CD8-positive, alpha-beta memory T cell (primary cell): ENCODE measurements at places on chromosomes 1 and 21. TPM values are rescaled to one million over a fixed set of nuclear protein-coding genes. Genes with fewer than 3 reads are reported as not detected.

DNA sequence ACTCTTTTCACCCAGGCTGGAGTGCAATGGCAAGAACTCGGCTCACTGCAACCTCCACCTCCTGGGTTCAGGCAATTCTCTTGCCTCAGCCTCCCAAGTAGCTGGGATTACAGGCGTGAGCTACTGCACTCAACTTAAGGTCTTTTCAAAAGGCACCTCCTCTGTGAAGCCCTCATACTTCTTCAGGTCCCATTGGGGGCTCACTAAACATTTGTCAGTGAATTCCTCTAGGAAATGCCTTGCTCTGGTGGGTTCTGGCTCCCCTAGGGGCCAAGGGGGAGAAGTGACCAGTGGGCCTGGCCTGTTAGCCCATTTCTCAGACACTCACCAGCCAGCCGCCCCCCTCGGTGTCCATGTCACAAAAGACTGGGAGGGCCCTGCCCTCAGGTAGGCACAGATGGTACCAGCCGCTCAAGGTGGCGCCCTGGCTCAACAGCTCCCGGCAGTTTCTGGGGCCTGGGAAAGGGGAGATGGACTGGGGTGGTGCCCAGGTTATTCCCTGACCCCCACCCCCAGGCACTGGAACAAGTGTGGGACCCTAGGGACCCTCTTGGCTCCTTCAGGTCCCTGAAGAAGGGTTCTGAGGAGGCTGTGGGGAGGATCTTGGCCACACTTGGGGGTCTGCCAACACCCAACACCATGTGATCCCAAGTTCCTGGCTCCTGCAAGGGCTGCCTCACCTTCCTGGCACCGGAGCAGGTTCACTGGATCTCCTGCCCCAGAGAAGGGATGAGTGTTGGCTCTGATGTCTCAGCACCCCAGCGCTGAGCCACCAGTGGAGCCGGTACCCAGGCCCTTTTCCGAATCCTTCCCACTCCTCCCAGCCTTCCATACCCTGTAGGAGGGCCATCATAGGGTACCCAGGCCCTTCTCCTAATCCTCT lies 1.6 kb downstream of the FCN3 start:
- no peaks in the 10 kb centered on the region for H3K36me3 ChIP-seq
- DNase-seq, result no peak
- H3K4me3 ChIP-seq, result no peak overlapping the region
- H3K27me3 ChIP-seq, result no peaks in the 10 kb centered on the region

DNA sequence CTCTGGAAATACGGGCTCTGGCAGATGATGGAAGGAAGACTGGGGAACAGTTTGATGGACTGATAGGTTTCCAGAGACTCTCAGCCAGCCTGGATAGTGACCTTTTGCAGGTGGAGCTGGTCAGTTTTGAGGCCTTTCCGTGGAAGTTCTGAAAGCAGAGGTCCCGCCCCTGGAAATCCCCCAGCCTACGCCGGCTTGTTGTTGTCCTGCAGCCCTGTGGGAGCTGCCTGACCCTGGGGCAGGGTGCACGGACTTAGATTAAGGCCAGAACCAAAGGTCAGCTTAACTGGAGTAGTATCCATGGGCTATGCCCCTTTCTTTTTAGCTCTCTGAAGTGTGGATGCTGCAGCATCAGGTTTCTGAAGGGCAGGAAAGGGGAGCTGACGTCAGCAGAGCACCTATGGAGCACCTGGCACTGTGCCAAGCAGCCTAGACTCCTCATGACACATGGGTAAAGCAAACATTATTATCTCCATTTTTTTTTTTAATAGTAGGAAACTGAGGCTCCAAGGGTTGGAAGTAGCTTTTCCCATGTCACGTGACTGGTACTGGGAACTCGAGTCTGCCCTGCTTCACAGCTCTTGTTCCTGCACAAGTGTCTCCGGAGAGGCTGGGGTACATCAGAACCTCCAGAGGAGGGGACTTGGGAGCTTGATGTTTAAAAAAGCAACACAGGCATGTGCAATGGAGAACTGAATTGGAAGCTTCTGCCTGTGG lies 38.5 kb downstream of the IER5 start:
- H3K27me3 ChIP-seq, result no peaks in the 10 kb centered on the region
- DNase-seq, result no peak
- no peak overlapping the region for H3K27ac ChIP-seq
- no peak overlapping the region for H3K4me3 ChIP-seq

- no peak overlapping the region for H3K27ac ChIP-seq
- no peaks in the 10 kb centered on the region for H3K27me3 ChIP-seq
- H3K36me3 ChIP-seq, result no peaks in the 10 kb centered on the region
- no peaks in the 10 kb centered on the region for H3K4me1 ChIP-seq
These were observed 166.1 kb upstream of the ETV3 start for GRCh38 chr1:157304271-157304670.

DNA sequence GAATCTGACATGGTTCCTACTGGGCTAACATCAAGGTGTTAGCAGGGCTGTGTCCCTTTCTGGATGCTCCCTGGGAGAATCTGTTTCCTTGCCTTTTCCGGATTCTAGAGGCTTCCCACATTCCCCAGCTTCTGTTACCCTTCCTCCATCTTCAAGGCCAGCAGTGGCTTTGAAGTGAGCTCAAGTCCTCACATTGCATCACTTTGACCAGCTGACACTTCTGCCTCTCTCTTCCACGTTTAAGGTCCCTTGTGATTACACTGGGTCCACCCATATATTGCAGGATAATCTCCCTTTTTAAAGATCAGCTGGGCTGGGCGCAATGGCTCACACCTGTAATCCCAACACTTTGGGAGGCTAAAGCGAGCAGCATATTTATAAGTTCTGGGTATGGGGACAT lies 33.1 kb downstream of the CNST start:
- peaks cover 14% of the 10 kb centered on the region for H3K36me3 ChIP-seq
- DNase-seq, result no peak
- H3K4me3 ChIP-seq, result no peak overlapping the region
- H3K27ac ChIP-seq, result no peak overlapping the region
- peaks cover 39% of the 10 kb centered on the region for H3K4me1 ChIP-seq

GRCh38 chr21:33898586-33898985 lies 17.0 kb downstream of the ATP5PO start:
- H3K27me3 ChIP-seq, result no peaks in the 10 kb centered on the region
- peaks cover 12% of the 10 kb centered on the region for H3K4me1 ChIP-seq
- no peak overlapping the region for H3K4me3 ChIP-seq
- H3K36me3 ChIP-seq, result peaks cover 10% of the 10 kb centered on the region

- no peaks in the 10 kb centered on the region for H3K27me3 ChIP-seq
- no peaks in the 10 kb centered on the region for H3K4me1 ChIP-seq
These were observed 47.3 kb upstream of the CASZ1 start for GRCh38 chr1:10843697-10844096.

GRCh38 chr1:40341491-40342380 lies 24.6 kb upstream of the COL9A2 start:
- no peak overlapping the region for H3K4me3 ChIP-seq
- no peak overlapping the region for H3K27ac ChIP-seq
- no peak for DNase-seq
- peaks cover 32% of the 10 kb centered on the region for H3K4me1 ChIP-seq

DNA sequence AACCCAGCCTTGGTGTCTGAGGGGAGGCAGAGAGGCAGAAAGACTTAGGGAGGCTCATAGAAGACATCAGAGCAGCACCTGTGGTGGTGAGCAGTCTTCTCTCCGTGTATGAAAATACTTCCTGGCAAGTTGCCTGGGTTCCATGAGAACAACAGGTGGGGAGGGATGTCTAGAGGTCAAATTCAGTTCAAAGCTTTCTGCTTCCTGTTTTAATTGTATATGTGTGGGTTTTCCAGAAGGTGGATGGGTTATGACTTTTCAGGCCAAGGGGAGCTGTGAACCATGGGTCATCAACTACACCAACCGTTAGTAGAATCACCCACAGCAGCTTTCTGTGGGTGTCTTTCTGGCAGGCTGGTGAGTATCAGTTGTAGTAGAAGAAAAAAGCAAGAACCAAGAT lies 4.1 kb upstream of the FCRL2 start:
- DNase-seq, result no peak
- H3K27ac ChIP-seq, result no peak overlapping the region
- H3K27me3 ChIP-seq, result no peaks in the 10 kb centered on the region

DNA sequence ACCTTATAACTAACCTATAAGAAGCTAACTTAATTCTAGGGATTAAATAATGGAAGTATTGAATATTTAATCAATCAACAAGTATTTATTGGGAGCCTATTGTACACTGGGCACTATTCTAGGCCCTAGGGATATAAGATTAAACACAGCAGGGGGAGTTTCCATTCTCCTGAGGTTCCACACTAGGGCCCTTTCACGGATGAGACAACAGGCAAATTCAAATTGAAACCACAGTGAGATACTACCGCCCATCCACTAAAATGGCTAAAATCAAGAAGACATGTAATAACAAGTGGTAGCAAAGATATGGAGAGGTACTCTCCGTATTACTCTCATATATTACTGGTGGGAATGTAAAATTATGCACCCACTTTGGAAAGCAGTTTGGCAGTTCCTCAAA lies 674.4 kb downstream of the KIF26B start:
- H3K27me3 ChIP-seq, result no peaks in the 10 kb centered on the region
- DNase-seq, result no peak
- H3K4me3 ChIP-seq, result no peak overlapping the region
- no peaks in the 10 kb centered on the region for H3K36me3 ChIP-seq
- no peak overlapping the region for H3K27ac ChIP-seq

GRCh38 chr21:21737186-21737585 lies 739.0 kb downstream of the NCAM2 start:
- H3K27me3 ChIP-seq, result no peaks in the 10 kb centered on the region
- H3K36me3 ChIP-seq, result no peaks in the 10 kb centered on the region
- no peak overlapping the region for H3K4me3 ChIP-seq
- H3K4me1 ChIP-seq, result no peaks in the 10 kb centered on the region
- no peak overlapping the region for H3K27ac ChIP-seq

DNA sequence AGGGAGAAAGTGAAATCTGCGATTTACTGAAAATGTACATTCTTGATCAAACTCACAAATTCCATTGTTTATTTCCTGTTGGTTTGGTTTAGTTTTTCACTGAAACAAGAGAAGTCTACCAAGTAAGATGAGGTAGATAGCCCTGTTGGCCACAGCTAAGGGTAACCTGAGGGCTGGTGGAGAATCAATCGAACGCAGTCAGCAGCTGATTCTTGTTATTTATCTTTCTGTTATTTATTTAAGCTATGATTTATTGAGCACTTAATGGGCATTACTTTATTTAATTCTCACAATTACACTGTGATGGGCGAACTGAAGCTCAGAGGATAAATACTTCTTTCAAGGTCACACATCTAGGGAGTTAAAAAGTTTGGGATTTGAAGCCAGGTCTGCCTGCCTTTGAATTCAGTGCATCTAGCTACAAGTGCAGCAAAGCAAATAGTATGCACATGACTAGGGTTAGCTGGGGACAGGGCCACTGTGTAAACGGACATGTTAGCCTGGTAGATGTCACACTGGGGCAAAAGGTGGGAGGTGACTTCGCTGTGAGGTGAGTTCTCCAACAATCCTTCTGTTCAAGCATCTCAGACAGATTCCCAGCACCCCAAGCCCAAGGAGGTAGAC lies 106.5 kb upstream of the GADD45A start:
- no peaks in the 10 kb centered on the region for H3K27me3 ChIP-seq
- no peak for DNase-seq
- no peaks in the 10 kb centered on the region for H3K36me3 ChIP-seq

DNA sequence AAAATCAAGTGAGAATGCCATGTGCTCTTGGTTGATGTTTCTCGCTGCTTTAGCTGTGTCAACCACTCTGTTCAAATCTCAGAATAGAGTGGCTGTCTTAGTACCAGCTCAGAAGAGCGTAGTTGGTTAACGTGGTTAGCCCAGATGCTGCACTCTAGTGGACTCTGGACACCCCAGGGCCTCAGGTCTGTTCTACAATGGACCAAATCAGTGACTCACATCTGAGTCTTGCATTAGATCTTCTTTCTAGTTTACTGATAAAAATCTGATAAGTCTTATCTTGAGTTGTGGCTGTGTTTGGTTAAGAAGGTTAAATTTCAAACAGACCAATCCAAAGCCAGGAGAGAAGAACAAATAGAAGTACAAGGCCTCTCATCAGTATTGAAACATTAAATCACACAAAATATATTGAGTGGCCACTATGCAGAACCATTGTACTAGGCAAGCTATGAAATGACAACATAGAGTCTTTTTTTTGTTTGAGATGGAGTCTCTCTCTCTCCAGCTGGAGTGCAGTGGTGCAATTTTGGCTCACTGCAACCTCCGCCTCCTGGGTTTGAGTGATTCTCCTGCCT lies 104.1 kb downstream of the NR5A2 start:
- no peaks in the 10 kb centered on the region for H3K36me3 ChIP-seq
- DNase-seq, result no peak
- peaks cover 15% of the 10 kb centered on the region for H3K4me1 ChIP-seq
- H3K4me3 ChIP-seq, result no peak overlapping the region
- H3K27me3 ChIP-seq, result no peaks in the 10 kb centered on the region
- H3K27ac ChIP-seq, result no peak overlapping the region

DNA sequence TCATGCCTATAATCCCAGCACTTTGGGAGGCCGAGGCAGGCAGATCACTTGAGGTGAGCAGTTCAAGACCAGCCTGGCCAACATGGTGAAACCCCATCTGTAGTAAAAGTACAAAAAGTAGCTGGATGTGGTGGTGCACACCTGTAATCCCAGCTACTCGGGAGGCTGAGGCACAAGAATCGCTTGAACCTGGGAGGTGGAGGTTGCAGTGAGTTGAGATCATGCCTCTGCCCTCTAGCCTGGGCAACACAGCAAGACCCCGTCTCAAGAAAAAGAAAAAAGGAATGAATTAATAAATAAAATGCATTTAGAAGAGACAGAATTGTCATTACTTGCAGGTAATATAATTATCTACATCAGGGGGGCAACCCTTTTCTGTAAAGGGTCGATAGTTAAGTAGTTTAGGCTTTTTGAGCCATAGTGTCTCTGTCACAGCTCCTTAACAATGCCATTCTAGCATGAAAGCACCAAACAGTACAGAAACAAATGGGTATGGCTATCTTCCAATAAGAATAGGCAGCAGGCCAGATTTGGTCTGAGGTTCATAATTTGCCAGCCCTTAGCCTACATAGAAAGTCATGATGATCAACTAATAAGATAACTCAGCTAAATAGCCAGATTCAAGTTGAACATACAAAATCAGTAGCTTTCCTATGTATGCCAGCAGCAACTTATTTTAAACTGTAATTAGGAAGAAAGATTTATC lies 56.8 kb downstream of the RPRD2 start:
- no peak for DNase-seq
- no peaks in the 10 kb centered on the region for H3K4me1 ChIP-seq
- peaks cover 4% of the 10 kb centered on the region for H3K36me3 ChIP-seq
- H3K4me3 ChIP-seq, result no peak overlapping the region

The FAM151A gene
- total RNA-seq, result not detected

The SYDE2 gene
- total RNA-seq, result 2.8 TPM

The SLC35A3 gene
- total RNA-seq, result 17.0 TPM

The PRELP gene
- not detected for total RNA-seq

The KCNA3 gene
- total RNA-seq, result 40.5 TPM

The ATG4C gene
- 20.0 TPM for total RNA-seq
